ENCODE measurements at places on chromosomes 3 and 15.

DNA sequence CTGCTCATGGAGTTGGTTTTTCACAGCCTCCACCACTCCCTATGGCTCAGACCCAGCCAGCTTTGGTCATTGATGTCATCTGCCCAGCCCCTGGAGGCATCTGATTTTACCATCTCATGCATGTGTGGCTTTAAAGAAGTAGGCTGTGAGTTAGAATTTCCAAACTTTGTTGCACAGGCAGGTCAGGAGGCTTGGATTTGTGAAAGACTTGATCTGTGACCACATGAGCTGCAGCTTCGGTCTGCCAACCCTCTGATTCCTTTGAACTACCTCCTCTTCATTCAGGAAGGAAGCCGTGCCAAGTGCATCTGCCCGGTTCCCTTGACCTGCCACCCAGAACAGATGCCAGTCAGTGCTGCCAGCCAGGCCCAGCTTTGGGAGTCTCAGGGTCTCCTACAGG, 9.2 kb downstream of the CTXND1 start:
- DNase-seq = no peak

DNA sequence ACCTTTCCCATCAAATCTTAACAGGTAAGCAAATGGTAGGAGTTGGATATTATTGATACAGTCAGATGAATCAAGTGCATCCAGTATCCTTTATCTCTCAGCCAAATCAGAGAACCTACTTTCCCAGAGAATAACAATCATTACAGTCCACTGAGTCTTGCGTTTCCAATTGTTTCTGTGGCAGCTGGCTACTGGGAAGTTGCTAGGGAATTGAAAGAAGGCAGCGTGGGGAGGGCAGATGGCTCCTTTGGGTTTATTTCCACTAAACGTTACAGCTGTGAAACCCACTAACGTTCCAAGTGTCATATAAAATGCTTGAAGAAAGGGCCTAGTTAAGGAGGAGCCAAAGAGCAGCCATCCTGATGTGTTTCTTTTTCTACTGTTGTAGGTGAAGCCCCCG, 78.4 kb downstream of the WDR72 start:
- DNase-seq = no peak

DNA sequence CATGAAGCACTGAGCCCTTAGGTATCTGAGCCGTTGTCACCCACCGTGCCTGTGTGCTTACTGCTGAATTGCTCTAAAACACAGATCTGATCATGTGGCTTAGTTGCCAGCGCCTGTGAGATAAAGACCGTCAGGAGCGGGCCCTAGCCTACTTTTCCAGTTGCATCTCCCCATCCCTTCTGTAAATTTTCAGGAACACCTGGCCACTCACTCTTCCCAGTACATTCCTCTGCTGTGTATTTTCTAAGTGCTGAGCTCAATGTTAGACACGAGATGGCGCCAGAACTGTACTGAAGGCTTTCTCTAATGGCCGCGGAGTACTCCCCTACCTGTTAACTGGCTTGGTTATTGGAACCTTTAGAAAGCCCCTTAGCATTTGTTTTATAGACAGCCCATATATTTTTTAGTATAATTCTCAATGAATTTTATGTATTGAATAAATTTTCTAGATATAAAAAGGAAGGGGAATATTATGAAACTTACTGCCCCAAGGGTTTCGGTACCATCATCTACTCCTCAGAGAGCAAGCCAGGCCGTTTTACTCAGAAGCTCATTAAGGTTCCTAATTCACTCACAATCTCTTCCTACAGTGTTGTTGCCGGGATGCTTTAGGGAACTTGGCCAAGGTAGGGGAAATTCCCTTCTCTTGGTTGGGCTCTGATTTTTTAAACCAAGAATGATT, 16.7 kb upstream of the WNT7A start:
- no peak for DNase-seq

GRCh38 chr15:82572986-82573385, 32.7 kb upstream of the RPS17 start:
- DNase-seq = no peak

DNA sequence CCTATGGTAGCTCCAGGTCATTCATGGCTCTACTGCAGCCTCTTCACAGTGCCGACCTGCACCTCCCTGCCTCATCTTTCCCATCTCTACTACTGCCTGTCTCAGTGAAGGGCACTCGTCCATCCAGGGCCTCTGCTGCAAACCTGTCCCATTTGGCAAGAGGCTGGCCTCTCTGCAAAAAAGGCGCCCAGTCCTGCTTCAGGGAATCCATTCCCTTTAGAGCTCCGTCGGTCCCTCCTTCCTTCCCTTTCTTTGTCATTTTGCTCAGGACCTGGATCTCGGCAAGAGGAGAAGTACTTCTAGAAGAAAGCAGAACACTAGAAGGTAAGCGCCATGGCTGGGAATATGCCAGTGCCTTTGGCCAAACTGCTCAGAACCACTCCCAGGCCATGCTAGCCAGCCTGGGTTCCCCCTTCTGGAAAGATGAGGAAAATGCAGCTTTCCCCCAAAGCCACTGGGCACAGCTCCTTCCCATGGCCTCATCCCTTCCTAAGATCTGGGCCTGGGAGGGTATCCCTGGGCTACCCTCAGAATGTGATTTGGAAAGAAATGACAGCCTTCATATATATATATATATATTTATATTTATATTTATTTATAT, 6.4 kb upstream of the ISL2 start:
- DNase-seq = no peak

All from stimulated activated CD4-positive, alpha-beta T cell treated with anti-CD3 and anti-CD28 coated beads, Interleukin-2, amount 100 ng/mL, for 48 hours (primary cell).